ENCODE measurements at places on chromosomes 6 and 20.

- DNase-seq: no peak
Observed at GRCh38 chr6:150695652-150696051, 96.0 kb downstream of the PLEKHG1 start.

DNA sequence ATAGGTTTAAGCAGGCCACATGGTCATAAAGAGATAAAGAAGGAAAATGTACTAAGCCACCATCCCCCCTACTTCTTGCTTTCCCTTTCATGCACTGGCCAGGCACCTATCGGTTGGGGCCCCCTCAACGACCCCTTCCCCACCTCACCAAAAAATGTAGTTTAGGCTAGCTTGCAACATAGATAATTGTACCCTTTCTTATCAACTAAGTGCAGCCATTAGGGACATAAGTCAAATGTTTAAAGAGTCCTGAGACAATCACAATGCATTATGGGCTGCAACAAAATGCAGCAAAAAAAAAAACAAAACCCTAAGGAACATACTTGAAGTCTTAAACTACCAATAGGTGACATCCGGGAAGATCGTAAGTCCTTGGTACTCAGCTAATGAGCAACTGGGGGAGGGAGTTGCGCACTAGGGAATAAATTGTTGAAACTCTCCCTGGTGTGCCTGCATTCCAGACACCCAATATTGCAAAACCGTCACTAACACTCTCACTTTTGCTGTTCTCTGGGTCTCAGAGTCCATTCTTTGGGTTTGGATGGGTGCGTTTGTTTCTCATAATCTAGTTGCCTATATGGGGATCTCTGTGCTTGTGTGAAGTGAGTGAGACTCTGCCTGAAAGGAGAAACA is 12.4 kb upstream of the HLA-G start:
- no peak for DNase-seq

GRCh38 chr6:21159465-21159864 is 434.1 kb upstream of the SOX4 start:
- no peak for DNase-seq

GRCh38 chr6:161141173-161141572 is 132.7 kb downstream of the AGPAT4 start:
- no peak for DNase-seq

GRCh38 chr6:156164701-156165452 is 612.3 kb upstream of the ARID1B start:
- no peak for DNase-seq

DNA sequence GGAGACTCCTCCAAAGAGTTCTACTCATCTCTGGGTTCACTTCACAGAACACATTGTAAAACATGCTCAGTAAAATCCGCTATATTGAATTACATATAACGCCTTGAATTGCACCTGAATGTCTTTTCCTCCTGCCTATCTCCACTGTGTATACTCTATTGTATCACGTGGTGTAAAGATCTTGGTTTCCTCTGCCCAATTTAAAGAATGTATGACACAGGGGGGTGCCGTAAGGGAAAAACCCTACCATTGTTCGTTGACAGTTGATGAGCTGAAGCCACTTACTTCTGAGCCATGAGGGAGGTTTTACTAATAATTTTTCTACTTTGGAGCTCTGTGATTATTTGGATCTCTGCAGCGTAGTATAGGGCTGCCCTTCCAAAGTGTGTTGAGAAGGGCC is 6.0 kb downstream of the ASF1A start:
- DNase-seq: peak; percentile 57

DNA sequence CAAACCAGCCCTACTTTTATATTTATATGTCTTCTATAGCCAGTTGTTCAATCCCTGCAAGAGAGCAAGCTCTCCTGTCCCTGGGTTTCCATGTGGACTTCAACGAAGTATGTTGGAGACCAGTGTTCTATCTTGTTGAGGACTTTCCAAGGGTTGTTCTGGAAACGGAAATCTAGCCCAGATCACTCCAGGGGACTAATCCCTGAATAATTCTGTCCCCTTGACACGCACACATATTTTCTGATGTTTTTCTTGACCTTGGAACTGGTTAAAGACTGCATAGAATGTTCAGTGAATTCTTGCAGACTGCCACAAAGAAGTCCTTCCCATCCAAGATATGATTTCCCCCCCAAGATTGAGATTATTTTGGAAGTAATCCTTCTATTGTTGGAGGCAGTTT is 9.5 kb upstream of the MYLK2 start:
- no peak for DNase-seq

DNA sequence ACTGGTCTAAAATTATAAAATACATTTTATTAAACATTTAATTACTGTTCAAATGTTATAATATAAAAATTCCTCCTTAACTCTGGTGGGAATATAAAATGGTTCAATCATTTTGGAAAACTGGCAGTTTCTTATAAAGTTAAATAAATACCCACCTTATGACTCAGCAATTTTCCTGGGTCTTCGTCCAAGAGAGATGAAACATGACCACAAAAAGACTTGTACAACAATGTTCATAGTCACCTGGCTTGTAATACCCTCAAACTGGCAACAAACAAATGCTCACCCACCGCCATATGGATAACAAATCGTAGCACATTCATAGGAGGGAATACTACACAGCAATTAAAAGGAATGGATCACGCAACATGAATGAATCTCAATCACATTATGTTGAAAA is 66.0 kb upstream of the RIN2 start:
- DNase-seq: no peak

DNA sequence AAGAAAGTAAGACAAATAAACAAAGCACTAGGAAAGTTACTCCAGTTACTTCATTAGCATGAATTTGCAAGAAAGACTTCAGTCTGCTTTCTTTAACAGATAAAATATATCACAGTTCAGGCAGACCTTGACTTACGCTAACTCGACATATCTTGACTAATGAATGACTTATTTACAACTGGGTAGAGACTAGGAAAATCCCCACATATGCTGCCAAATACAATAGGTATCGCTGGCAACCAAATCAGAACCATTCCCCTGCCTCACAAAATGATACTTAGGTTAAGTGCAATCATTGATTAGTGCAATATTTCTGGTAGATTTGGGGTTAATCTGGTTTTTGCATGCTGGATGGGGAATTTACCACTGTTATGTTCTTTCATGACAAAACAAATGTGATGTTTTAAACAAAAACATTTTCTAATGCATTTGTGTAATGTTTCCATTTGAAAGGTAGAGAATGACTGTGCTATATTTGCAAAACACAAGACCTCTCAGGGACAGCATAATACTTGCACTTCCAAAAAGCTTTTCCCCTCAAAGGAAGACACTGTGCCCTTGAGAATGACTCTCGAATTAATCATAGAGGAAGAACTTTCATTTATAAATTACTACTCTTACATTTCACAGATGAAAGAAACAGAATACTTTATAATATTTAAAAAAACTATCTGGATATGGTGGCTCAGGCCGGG is 101.6 kb downstream of the PRKN start:
- DNase-seq: no peak

DNA sequence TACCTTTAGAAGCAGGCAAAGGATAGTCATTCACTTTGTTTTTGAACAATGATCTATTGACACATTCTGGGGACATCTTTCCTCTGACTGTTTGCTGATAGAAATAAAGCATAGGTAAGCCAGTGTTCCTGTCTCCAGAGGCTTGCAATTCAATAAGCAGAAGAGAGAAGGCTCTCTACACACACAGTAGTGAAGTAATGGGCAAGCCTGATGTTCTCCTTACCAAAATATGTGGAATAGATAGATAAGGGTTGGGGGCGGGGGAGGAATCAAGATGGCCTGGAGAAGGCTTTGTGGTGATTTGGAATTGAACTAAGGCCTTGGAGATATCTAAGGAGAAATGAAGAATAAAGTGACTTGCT is 27.3 kb downstream of the PAQR8 start:
- no peak for DNase-seq

- DNase-seq: no peak
Observed at GRCh38 chr20:35134880-35135279, 12.3 kb downstream of the EDEM2 start.

DNA sequence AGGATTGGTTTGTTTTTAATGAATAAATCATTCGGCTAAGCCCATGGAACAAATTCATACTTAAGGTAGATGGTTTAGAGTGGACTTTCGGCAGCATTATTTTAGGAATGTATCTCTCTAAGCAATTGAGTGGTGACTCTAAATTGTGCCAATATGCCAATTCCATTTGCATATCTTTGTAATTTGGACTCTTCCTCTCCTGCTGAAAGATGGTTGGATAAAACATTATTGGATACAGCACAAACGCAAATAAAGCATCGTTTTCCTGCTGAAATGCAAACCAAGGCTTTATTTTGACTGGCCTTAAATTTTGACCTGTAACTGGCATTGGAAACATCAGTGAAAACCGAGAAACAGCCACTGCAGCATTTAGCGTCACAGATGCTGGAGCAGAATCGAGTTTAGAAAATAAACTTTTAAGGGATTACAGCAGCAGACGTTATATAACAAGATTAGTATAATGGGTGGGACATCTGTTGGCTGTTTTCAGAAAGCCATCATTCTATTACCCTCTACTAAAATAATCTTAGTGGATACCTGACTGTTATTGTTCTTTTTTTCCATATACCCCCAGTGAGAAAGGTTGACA is 726.0 kb downstream of the KIF16B start:
- DNase-seq: no peak

- DNase-seq: no peak
Observed at GRCh38 chr6:97440590-97441176, 157.7 kb upstream of the MMS22L start.

GRCh38 chr6:49847673-49848072 is 18.7 kb downstream of the CRISP1 start:
- no peak for DNase-seq

DNA sequence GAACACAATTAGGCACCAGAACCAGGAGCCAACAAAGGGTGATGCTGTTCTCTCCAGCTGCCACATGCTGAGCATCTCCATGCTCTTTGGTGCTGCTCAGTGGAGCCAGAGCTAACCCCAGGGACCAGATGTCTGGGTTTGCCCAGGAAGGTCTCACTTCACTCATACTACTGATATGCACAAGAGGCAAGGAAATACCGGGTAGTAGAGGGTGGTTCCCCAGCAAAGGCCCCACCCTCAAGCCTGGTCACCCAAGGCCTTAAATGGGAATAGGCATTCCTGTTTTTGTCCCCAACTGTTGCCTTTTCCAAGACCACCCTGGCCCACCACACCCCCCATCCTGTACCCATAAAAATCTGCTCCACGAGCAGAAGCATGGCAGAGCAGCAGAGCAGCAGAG is 204.5 kb upstream of the TAB2 start:
- no peak for DNase-seq

- no peak for DNase-seq
Observed at GRCh38 chr6:75445738-75446137, 47.9 kb downstream of the FILIP1 start.

- no peak for DNase-seq
Observed at GRCh38 chr6:25697537-25698340, 45.7 kb downstream of the SCGN start.

DNA sequence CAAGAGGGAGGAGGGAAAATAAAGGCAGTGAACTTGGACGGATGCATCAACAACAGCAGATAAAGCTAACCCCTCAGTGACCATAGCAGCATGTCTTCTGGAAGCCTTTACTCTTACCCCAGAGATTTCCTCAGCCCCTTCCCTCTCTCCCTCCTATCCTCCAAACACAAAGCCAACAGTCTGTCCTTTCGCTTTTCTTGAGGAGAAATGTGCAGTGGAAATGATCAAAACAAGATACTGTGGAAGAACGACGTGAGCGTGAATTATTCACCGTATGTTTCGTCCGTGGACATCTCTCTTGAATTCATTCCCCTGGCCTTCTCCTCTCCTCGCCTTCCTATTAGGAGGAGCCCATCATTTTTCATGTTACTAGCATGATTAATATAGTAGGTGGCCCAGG is 8.5 kb downstream of the NRN1 start:
- DNase-seq: no peak

- no peak for DNase-seq
Observed at GRCh38 chr6:9801249-9801754, 613.6 kb downstream of the TFAP2A start.

DNA sequence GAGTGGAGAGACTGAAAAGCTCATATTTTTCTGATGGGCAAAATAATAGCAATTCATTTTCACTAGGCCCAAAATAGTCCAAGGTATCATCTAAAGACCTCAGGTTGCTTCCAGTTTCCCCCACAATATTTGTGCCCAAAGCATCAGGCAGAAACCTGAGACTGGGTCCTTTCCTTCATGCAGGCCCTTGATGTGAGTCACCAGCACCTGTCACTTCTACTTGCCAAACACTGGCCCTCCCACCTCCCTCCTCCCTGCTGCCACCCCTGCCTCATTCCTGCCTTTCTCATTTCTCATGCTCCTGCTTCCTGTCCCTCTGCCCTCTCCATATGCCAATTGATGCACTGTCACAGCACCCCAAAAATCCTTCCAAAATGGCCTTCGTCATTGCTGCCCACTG is 230.4 kb upstream of the CST7 start:
- no peak for DNase-seq

DNA sequence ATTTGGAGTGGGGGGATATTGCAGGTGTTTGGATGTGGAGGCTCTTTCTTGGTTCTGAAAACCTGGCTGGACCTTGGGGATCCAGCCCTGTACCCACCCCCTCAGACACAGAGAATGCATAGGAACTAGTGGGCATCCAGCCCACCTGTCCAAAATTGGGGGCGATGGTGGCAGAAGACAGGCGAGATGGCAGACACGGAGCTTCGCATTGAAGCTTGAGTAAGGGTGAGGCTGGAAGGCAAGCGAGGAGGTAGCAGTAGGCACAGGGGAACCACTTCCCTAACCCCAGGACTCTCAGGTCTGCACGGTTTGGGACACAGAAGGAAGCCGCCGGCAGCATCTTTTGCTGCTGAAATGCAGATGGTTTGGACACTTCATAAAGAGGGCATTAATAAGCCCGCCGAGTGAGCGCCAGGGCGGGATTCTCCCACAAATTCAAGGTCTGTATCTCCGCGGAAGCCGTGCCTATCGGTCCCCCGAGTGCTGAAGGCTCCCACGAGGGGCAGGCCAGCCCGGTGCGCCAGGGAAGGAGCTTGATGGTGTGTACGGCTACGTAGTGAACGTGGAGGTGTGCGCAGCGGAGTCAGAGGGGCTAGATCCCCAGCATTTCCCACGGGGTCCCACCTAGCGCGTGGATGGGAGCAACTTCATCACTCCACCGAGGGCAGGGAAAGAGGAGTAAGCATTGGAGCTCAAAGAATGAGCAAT is 1.6 kb upstream of the FOXA2 start:
- no peak for DNase-seq

DNA sequence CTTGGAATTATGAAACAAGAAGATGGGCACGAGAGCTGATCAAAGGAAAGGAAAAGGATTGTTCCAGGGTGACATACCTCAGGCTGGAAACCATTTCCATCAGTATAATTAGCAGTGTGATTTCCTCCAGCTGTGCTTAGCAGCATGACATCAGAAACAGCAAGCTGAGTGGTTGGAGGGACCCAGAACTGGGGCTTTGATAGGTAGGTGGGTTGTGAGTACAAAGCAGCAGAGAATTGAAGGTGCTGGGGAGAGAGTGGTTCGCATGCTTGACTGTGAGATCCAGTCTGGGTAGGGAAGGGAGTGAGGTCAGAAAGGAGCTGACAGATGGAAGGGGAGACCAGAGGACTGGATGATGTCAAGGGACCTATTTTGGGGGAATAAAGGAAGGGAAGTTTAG is 90.4 kb downstream of the CD164 start:
- no peak for DNase-seq

GRCh38 chr6:134550604-134551003 is 232.7 kb upstream of the SGK1 start:
- no peak for DNase-seq

GRCh38 chr6:157534977-157535339 is 154.0 kb downstream of the ZDHHC14 start:
- no peak for DNase-seq

GRCh38 chr6:25872814-25873213 is 1.2 kb downstream of the SLC17A3 start:
- DNase-seq: peak; percentile 66
